ENCODE measurements at places on chromosomes 2 and 18.

GRCh38 chr2:151575338-151575737 lies 158.9 kb downstream of the NEB start:
- DNase-seq, result no peak

- DNase-seq, result no peak
Observed at GRCh38 chr2:7910752-7911151, 771.1 kb upstream of the ID2 start.

GRCh38 chr2:161386228-161386824 lies 29.8 kb upstream of the TBR1 start:
- no peak for DNase-seq

DNA sequence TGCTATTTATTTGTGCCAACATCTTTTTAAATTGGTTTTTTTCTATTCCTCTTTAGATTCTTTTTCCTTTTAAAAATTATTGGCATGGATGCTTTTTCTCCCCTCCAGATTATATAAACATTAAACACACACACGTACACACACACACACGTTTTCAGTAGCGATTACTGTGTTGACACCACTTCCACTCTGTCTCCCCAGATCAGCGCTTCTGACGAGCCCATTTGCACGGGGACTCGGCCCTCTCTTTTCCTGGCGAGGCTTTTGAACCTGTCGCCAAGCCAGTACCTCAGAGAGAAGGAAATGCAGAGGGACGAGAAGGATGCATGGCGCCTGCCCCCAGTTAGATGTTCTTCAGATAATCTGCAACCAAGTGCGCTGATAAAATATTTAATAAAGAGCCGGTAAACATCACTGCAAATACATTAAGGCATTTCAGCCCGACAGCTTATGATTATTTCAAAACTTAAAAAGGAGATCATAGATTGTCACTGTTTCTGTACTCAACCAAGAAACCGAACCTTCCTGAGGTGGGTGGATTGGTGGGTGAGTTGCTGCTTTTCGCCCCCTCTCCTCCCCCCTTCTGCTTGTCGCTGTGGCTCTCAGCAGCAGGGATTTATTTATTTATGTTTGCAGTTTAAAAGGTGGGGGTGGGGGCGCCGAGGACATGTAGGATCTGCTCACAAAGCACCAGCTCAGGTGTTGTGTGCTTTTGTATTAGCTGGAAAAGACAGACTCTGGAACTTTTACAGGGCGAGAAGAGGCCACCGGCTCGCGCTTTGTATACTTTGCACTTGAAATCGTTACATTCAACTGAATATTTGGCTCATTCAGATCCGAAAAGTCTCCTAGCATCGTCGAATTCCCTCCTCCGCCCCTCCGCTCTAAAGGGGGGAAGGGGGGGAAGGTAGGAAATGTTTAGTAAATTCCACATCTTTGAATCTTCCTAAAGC lies 787 bp upstream of the TBR1 start:
- peak; percentile 39 for DNase-seq

- DNase-seq, result no peak
Observed at GRCh38 chr2:133732982-133733900, 165.0 kb upstream of the NCKAP5 start.

- peak; percentile 32 for DNase-seq
Observed at GRCh38 chr18:75407468-75408437, 19.8 kb downstream of the SMIM21 start.

DNA sequence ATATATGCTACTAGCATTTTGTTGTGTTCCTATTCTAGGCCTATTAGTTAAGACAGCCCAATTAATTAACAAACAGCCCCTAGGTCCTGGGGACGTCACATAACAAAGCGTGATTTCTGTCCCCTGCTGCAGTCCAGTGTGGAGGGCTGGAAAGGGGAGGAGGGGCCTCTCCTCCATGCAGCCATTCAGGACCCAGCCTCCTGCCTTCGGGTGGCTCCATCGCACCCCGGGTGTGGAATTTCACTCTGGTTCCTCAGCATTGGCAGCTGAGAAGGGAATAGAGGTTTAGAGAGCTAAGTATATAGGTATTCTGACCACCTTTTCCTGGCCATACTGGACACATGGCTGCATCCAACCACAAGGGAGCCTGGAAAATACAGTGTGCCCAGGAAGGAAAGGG lies 42.4 kb downstream of the MC2R start:
- no peak for DNase-seq

- DNase-seq, result no peak
Observed at GRCh38 chr18:48360376-48361021, 48.7 kb downstream of the ZBTB7C start.

DNA sequence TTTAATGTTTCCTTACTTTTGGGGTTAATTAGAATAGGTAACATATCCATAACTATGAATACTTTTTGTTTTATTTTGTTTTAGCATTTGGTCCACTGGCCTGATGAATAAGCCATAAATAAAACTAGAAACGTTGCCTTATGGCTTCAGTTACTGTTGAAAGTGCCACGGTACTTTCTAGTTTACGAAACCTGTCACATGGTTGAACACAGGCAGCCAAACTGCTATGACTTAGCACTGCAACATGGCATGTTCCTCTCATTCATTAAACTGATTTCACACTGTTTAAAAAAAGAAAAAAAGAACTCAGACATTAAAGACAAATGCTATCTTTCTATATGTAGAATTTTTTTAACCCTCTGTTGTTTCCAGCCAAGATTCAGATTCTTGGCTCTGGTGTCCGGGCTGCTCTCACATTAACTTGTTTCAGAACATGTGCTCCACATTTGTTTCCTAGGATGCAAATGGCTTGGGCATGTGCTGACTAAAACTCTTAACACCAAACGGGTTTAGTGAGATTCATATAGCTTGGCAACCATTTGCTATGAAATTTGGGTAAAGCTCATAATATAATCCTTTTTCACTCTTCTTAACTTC lies 323.9 kb upstream of the RND3 start:
- DNase-seq, result no peak

DNA sequence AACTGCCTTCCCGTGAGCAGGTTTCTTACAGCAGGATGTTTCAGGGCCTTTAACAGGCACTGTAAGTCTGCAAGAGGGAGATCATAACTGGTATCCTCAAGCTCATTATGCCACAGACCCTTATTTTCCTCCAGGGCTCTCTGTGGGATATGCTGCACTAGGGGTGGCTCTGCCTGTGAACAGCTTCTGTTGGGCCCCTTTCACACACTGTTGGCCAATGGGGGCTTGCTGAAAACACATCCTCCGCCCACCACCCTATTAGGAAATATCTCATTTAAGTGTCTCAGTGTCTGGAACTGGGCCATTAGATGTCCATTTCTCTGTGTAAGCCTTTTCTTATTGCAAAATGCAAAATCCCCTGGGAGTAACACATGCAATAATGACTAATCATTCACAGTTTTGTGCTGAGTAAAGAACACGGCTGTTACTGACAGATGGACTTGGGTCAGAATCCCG lies 414.3 kb upstream of the HS6ST1 start:
- no peak for DNase-seq

- DNase-seq, result no peak
Observed at GRCh38 chr2:203681978-203682377, 24.5 kb upstream of the CD28 start.

DNA sequence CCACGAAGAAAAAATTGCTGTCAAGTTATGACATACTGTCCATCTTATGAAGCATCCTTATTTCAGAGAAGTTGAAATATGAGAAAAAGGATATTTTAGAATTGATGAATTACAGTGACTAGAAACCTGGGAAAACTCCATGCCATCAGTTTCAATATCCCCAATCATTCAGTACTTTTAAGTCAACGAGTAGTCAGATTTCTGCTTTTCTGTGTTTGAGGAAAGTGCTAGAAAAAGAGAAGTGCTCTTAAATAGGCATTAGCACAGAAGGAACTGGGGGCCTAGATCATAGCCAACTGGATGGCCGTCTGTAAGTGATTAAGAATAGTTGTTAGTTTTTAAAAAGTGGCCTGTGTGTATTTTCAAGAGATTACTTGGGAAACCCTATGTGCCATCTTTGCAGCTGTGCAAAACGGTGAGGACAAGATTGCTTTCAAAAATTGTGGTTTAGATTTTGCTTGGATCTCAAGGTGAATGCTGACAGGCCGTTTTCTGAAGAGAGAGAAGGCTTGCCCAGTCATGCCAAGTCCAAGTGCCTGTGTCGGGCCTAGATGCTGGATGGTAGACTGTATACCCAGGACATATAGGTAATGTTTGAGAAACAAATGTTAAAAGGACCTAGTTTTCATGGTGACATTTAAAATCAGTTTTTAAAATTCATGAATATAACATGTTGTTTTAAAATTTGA lies 5.1 kb downstream of the NEDD4L start:
- DNase-seq, result no peak

DNA sequence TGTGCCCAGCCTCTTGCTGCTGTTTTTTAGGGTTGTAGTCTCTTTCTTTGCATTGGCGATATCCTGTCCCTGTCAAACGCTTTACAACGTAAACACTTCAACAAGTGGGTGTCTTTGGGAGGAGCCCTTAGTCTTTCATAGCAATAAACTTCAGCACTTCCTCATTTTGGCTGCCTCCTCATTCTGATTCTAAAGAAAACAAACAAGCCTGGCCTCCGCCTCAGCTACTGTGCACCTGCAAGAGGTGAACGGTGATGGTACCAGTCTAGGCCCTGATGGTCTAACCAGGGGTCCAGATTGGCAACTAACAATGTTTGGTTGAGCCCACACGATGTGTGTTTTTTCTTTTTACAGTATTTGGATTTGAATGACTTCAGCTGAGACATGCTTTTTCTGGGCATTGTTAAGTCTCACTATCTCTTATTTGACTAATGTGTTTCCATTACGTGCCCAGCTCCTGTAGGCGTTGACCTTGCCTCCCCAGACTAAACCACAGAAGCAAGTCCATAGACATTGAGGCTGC lies 53.2 kb upstream of the CUL3 start:
- no peak for DNase-seq

DNA sequence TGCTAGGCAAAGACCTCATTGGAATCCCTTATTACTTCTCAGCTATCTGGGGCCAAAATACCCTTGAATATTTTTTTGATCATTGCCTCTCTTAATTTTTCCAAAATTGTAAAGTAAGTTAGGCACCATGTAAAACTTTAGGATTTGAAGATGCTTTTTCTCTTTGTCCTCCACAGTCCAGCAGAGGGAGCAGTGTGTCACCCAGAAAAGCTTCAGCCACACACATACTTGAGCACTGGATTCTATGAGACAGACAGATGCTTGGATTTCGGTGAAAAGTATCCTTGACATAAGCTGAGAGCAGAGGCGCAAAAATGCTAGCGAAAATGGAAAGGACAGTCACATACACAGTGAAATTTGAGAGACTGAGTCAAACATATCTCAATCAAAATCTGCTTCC lies 74.7 kb upstream of the KCNJ3 start:
- DNase-seq, result peak; percentile 53

DNA sequence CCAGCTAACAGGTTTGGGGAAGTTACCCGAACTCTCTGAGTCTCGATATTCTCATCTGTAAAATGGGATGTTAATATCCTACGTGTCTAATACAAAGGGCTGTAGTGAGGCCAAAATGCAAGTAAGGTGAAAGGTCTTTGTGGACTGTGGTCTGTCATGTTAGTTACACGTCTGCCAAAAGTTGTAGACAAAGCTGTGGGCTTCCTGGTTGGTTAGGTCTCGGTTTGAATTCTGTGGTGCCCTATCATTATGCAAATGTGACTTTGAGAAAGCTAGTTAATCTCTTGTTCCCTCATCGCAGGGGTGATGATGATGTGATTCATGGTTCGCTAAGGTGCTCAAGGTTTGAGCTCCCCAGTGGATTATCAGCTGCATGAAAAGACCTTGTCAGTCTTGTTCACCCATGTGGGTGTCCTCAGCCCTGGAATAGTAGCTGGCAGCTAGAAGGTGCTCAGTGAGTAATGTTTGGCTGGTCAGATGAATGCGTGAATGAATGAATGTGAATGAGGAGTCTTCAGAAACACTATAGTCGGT lies 23.1 kb downstream of the TRIB2 start:
- DNase-seq, result no peak

DNA sequence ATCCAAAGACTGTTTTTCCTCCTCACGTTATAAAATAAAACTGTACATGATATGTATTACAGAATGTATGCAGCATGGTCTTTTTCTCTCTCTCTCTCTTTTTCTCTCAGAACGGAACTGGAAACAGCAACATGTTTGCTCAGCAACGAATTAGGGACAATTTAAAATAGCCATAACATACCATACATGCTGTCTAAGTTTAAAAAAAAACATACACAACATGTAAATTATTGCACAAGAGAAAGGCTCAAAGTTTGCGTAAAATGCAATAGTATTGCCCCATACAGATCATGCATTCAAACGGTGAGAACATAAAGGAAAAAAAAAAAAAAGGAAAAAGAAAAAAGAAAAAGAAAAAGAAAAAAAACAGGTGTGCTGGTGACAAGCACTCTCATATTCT lies 93.6 kb downstream of the BCL11A start:
- no peak for DNase-seq

- DNase-seq, result no peak
Observed at GRCh38 chr2:44005846-44006245, 10.1 kb upstream of the LRPPRC start.

DNA sequence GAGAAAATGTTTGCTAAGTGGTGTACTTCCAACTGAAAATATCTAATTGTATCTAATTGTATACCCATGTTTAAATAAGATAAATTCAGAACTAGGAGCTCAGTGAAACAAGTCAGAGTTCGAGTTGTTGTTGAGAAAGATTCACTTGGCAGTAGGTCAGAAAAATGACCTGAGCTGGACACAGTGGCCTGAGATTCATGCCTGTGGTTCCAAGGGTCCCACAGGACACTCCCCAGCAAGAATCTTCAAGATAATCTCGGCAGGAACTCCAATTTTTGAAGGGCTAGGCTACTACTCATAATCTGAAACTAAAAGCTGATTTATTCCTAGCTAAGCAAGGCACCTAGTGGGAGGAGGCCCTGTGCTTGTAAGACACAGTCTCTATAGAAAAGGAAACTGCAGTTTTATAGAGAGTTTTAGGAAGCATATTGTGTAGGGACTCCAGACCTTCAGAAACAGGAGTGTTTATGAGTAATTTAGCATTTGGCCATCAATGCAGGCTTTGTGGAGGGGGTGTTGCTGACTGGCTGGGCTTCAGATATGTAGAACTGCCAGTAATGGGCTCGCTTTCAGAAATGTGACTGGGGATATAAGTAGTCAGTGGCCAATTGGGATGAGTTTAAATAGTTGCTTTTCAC lies 43.2 kb downstream of the SP140 start:
- no peak for DNase-seq

DNA sequence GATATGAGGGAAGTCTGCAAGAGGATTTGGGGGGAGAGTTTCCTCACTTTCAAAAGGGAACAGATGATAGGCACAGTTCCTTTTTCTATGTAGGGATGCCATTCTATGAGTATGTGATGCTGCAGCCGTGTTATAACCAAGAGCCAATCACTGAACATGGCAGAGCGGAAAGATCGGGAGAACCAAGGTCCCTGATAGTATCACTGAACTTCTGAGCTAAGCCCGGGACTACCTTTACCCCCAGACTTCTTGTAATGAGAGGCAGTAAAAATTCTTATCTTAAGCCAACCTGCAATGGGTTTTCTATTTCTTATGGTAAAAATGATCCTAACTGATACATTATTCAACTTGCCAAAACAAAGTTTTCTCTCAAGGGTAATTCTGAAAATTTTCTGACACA lies 21.6 kb upstream of the SLC1A4 start:
- DNase-seq, result no peak

DNA sequence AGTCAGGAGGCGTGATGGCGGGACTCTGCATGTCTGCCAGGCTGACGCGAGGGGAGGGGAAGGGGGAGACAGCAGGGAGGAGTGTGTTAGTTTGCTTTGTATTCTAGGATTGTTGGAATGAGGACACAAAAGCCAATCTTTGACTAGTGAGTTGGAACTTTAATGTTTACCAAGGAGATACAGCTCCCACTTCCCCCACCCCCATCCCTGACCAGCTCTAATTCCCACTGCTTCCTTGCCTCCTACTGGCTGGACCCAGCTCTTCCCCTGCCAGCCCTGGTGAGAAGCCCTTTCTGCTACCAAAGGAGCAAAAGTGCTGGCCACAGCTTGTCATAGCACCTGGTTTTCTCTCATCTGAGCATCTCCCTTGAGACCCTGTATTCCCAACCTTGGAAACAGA lies 84.5 kb downstream of the CELF4 start:
- DNase-seq, result no peak
